ENCODE measurements at places on chromosomes 4 and X.

DNA sequence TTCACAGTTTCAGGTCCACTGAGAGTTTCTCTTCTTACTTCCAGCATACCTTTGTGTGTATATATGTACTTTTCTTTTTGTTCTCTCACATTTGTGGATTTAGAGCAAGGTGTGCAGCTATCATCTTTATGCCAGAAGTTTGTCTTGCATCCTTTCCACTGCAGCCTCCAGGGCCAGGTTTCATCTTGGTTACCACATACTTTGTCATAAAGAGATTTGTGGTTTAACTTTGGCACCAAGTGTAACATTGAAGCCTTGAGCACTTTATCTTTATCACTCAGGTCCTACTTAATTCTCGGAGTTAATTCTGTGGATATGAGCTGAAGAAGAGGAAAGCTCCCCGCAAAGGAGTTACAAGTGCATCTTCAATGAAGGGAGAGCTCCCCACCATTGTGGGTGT is 31.4 kb upstream of the VMA21 start:
- DNase-seq = no peak
- no peaks in the 10 kb centered on the region for H3K36me3 ChIP-seq
- H3K27ac ChIP-seq = no peak overlapping the region
- no peak overlapping the region for H3K4me3 ChIP-seq
- no peaks in the 10 kb centered on the region for H3K4me1 ChIP-seq

- no peak overlapping the region for H3K27ac ChIP-seq
- peaks cover 4% of the 10 kb centered on the region for H3K4me1 ChIP-seq
- no peak overlapping the region for H3K4me3 ChIP-seq
- H3K36me3 ChIP-seq = no peaks in the 10 kb centered on the region
- H3K27me3 ChIP-seq = no peaks in the 10 kb centered on the region
These were observed 670.6 kb upstream of the ATOH1 start for GRCh38 chr4:93157986-93158385.

- H3K4me3 ChIP-seq = no peak overlapping the region
- H3K4me1 ChIP-seq = peaks cover 12% of the 10 kb centered on the region
- no peak overlapping the region for H3K27ac ChIP-seq
- no peaks in the 10 kb centered on the region for H3K36me3 ChIP-seq
- DNase-seq = no peak
- H3K27me3 ChIP-seq = no peaks in the 10 kb centered on the region
These were observed 858.4 kb downstream of the ADGRL3 start for GRCh38 chr4:62058571-62058970.

DNA sequence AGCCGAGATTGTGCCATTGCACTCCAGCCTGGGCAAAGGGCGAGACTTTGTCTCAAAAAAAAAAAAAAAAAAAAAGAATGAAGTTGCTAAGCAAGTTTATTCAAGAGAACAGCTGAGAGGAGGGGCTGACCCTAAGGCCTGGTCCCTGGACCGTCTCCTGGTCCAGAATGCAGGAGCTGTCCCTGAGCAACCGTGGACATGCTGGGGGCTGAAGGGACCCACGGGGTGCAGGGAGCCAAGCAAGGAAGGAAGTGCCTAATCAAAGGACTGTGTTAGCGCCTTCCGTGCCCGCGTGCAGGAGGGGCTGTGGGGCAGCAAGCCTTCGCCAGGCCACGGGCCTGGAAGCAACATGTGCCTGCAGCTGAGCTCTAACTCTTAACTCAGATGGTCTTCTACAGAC is 39.1 kb upstream of the CDKN2AIP start:
- H3K36me3 ChIP-seq = no peaks in the 10 kb centered on the region
- no peak for DNase-seq
- no peak overlapping the region for H3K4me3 ChIP-seq
- no peaks in the 10 kb centered on the region for H3K4me1 ChIP-seq
- H3K27ac ChIP-seq = no peak overlapping the region

- H3K4me3 ChIP-seq = no peak overlapping the region
- no peak for DNase-seq
- no peaks in the 10 kb centered on the region for H3K36me3 ChIP-seq
These were observed 31.1 kb upstream of the PDLIM3 start for GRCh38 chr4:185566425-185566824.

DNA sequence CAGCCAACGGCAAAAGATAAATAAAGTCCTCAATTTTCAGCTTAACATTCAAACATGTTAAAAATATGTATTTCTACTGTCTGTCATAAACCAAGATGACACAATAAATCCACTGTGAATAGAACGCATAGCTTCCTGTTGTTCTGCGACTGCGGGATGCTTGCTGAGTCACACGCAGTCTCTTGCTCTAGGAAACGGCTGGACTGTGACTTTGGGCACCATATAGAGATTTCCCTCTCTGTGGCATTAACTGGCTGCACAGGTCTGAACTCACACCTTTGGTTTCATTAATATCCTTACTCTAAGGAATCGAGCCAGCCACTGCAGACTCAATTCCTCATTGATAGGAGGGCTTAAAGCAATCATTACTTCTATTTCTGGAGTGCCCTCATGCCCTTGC is 8.4 kb downstream of the BEND4 start:
- no peak overlapping the region for H3K27ac ChIP-seq
- no peak for DNase-seq

- H3K27me3 ChIP-seq = no peaks in the 10 kb centered on the region
- no peak for DNase-seq
- no peak overlapping the region for H3K4me3 ChIP-seq
- H3K27ac ChIP-seq = no peak overlapping the region
- H3K4me1 ChIP-seq = peaks cover 6% of the 10 kb centered on the region
- H3K36me3 ChIP-seq = no peaks in the 10 kb centered on the region
These were observed 87.6 kb downstream of the HHIP start for GRCh38 chr4:144733566-144733965.

- 0 out of 2 replicates have a peak, but pooled peaks cover 6% of the 10 kb centered on the region for H3K4me1 ChIP-seq
- no peaks in the 10 kb centered on the region for H3K36me3 ChIP-seq
- DNase-seq = no peak
- H3K27ac ChIP-seq = no peak overlapping the region
These were observed 29.1 kb upstream of the CRMP1 start for GRCh38 chr4:5921981-5922380.

DNA sequence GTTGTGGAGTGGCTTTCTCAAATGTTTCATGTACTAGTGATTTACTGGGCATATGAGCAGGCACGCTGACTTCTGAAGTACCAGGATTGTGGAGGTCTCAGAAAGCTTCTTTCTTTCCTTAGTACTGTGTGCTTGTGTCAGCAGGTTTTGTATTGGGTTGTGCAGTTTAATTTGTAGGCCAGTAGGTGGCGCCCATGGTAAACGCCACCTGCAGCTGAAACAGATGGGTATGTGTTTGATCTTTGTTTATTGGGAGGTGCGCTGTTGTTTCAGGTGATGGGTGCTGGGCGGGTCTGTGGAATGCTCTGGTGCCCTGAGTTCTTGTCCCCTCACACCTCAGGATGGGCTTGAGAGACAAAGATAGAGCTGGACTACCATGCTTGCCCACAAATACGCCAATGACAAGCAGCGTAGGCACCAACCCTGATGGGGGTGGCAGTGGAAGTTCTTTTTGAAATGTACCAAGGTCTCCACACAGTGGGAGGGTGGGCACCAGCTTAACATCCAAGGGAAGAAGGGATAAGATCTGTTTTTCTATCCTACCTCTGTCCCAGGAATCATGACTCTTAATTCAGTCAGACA is 141.5 kb downstream of the RPS6KA6 start:
- no peak overlapping the region for H3K4me3 ChIP-seq
- no peaks in the 10 kb centered on the region for H3K27me3 ChIP-seq
- H3K4me1 ChIP-seq = no peaks in the 10 kb centered on the region
- H3K36me3 ChIP-seq = no peaks in the 10 kb centered on the region
- DNase-seq = peak; percentile 46

- no peak overlapping the region for H3K27ac ChIP-seq
- no peaks in the 10 kb centered on the region for H3K27me3 ChIP-seq
- DNase-seq = no peak
These were observed 4.2 kb upstream of the CCNA2 start for GRCh38 chr4:121827853-121828252.

GRCh38 chrX:108312957-108313356 is 125.3 kb downstream of the COL4A6 start:
- no peak for DNase-seq
- no peak overlapping the region for H3K4me3 ChIP-seq
- no peaks in the 10 kb centered on the region for H3K4me1 ChIP-seq
- no peak overlapping the region for H3K27ac ChIP-seq
- no peaks in the 10 kb centered on the region for H3K36me3 ChIP-seq

DNA sequence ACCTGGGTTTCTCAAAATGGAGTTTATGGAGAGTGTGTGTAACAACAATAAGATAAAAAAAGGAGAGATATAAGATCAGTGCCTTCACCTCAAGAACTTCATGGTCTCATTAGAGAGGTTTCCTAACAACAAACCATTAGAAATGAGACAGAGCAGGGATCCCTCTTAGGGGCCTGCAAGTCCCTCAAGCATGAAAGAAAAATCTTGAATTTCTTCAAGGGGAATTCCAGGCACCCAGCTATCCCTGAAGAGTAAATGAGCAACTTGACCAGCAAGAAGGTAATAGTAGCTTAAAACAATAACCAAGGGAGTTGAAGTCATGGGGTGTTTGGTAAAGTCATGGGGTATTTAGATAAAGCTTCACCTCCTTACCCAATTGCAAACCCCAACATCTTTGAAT is 49.7 kb upstream of the TLR3 start:
- no peaks in the 10 kb centered on the region for H3K36me3 ChIP-seq
- DNase-seq = no peak
- H3K4me3 ChIP-seq = no peak overlapping the region
- no peaks in the 10 kb centered on the region for H3K27me3 ChIP-seq
- peaks cover 5% of the 10 kb centered on the region for H3K4me1 ChIP-seq

DNA sequence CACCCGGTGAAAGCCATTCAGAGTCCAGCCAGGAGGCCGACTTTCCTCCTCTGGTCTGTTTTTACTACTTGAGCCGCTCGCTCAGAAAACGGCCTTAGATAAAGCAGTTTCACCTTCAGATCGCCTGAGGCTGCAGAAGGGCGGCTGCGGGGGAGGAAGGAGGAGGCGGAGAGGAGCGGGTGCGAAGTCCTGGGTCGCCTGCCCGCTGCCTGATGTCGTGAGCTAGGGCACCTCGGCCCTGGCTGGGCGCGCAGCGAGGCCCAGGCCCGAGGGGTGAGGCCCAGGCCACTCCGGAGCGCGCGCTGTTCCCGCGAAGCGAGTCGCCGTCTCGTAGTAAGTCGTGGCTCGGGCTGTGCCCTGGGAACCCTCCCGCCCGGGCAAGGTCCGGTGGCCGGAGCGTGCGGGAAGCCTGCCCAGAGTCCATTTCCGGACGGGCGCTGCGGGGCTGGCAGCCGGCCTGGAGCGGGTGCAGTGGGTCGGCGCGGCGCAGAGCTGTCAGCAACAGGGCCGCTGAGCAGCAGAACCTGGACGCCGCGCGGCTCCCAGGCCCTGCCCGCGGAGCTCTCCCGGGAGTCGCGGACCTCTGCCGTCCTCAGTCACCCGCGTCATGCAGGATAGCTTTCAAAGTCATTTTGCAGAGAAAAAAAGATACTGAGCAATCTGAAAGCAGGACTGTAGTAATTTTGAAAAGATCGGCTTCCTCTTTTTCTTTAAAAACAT is 18.6 kb downstream of the TRIM2 start:
- H3K27me3 ChIP-seq = peaks cover 8% of the 10 kb centered on the region
- H3K36me3 ChIP-seq = peaks cover 4% of the 10 kb centered on the region
- H3K27ac ChIP-seq = no peak overlapping the region
- DNase-seq = no peak
- peak overlapping the region; percentile 66 for H3K4me3 ChIP-seq
- H3K4me1 ChIP-seq = no peaks in the 10 kb centered on the region

DNA sequence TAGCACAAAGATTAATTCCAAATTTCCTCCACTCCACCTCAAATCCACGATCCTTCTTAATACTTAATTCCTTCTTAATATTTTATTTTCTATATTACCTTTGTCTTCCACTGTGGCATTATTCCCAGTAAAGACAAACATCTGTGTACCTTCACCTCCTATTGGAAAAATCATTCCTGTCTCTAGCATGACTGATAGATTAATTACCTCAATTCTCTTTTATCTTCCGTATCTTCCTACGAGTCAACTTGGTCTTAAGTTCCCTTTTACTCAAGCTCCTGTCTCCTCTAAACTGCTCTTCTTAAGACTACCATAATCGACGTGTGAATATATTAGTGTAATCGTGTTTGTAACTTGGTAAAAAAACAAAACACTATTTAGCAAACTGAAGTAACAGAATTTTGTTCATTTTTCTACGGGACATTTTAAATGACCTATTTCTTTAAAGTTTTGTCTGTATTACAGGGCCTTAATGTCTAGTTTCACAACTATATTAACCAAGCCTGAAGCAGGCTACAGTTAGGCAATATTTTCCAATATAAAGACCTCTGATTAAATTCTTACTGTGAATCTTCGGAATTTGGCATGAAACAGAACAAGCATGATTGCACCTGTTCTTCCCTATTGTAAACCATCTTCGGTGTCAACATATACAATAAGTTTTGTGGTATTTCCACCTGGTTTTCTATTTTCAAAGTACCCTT is 1.1 kb upstream of the USP38 start:
- H3K27ac ChIP-seq = peak overlapping the region; percentile 86
- peak overlapping the region; percentile 93 for H3K4me3 ChIP-seq
- H3K36me3 ChIP-seq = peaks cover 6% of the 10 kb centered on the region
- no peak for DNase-seq
- H3K4me1 ChIP-seq = no peaks in the 10 kb centered on the region
- no peaks in the 10 kb centered on the region for H3K27me3 ChIP-seq

DNA sequence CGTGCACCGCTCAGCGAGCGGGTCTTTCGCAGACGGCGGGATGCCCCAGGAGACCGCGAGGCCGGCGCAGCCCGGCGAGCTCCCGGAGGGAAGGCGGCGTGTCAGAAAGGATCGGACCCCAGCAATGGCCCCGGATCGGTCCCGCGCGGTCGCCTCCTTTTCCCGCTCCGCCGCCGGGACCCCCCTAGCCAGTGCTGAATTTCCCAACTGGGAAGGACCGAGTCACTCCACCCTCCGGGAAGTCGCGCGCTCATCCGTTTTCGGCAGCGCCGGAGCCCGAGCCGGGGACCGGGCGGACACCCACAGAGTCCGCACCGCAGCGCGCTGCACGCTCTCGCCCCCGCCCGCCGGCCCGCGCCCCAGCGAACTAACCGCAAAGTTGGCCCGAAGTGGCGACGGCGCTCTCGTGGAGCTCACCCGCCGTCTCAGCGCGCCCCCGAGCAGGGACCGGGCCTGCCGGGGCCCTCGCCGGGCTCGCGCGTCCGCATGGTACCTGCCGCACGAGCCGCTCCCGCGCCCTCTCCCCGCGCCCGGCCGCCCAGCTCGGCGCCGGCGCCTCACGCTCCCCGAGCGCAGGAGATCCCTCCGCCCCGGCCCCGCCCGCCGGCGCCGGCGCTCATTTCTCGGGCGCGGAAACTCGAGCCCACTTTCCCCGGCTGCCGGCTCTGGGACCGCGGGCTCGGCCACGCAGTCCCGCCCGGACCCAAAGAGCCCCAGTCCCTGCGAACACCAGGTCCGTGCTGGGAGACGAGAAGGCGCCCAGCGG is at the start of gene FAT1:
TSS of gene FAT1 (minus strand) at position 565 of the 766 bp plus-strand sequence. CDS start 14,029 bp downstream, outside the sequence.
- H3K27ac ChIP-seq = peak within 1 kb of the TSS; percentile 91
- no peaks in the 10 kb centered on the region for H3K27me3 ChIP-seq
- peaks cover 5% of the 10 kb centered on the region for H3K4me1 ChIP-seq
- peak within 1 kb of the TSS; percentile 95 for H3K4me3 ChIP-seq
- no peak for DNase-seq
- H3K36me3 ChIP-seq = no peaks in the 10 kb centered on the region

- no peak overlapping the region for H3K4me3 ChIP-seq
- H3K27me3 ChIP-seq = no peaks in the 10 kb centered on the region
- no peaks in the 10 kb centered on the region for H3K36me3 ChIP-seq
- H3K4me1 ChIP-seq = no peaks in the 10 kb centered on the region
- no peak overlapping the region for H3K27ac ChIP-seq
These were observed 189.8 kb upstream of the GALNT7 start for GRCh38 chr4:172978848-172979247.

Data from H1 (cell line).